ENCODE measurements at places on chromosomes 6 and 20.

DNA sequence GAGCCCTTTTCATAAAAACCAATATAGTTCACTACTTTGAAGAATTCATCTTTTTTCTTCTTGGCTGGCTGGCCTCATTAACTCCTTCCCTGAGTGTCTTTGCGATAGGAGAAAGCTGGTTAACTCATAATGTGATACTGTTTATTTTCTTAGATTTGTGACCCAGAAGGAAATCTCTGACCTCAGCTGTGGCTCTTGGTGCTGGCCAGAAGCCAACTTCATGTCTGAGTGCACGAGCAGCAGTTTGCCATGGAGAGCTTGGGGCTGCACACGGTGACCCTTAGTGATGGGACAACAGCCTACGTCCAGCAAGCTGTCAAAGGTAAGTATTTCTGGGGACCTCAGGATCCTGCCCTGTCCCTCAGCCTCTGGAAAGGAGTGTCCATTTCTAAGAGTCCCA, 16.7 kb upstream of the DEF6 start:
- DNase-seq: no peak

- DNase-seq: no peak
These were observed 15.3 kb upstream of the C6orf58 start for GRCh38 chr6:127561660-127562059.

- no peak for DNase-seq
These were observed 22.4 kb downstream of the CALHM6 start for GRCh38 chr6:116483616-116484015.

GRCh38 chr6:31010393-31011060, at the start of gene MUC22:
MUC22 (plus strand) TSS chr6:31010474; CDS start chr6:31010707, 233 bp downstream.
- no peak for DNase-seq

- no peak for DNase-seq
These were observed 39.2 kb downstream of the SRC start for GRCh38 chr20:37385176-37385575.

Measured in GM13976 (cell line).